NCI-H526 (cell line): ENCODE measurements at places on chromosomes 12 and 14.

- no peak for DNase-seq
Observed at GRCh38 chr12:59452259-59452658, 143.6 kb upstream of the SLC16A7 start.

DNA sequence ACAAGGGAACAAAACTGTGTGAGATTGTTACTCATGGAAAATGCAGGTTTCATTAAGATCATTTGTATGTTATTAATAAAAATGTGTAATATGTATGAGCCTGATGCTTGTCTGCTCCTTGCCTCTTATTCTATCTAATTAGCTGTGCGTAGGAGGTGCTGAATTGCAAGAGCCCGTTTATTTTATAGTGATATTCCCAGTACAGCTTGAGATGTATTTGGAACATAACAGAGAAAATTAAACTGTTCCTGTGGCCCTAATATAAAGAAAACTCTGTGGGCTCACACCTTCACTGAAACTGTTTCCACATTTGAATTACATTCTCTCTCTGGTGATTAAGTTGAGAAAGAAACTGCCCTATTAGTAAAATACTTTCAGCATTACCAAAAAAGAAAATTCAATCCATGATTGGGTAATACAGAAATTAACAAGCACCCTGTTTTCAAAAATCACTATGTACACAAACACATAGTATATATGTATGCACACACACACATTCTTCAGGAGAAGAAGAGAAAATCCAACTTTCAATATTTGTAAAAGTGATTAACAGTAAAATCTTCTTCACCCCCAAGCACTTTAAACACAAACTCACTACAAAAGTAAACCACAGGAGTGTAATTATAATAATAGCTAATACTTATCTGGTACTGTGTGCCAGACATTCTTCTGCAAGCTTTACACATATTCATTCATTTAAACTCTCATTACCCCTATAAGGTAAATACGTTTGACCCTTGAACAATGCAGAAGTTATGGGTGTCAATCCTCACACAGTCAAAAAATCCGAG, 233.2 kb downstream of the PHLDA1 start:
- DNase-seq: no peak

GRCh38 chr12:96241846-96242256, 47.7 kb downstream of the ELK3 start:
- DNase-seq: no peak

DNA sequence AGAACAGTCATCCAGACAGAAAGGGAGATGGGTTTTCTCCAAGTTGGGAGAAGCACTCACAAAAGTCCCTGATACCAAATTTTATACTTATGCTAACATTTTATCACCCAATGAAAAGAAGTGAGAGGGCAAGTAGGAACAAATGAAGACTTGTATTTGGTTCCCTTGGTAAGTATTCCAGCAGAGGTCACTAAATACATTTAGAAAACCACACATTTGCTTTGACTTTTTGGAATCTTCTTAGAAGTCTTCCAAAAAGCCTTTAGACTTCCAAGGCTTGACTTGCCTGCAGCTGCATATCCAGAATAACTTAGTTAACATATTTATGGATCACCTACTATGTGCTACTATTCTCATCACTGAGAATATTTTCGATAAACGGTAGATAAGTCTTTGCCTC, 3.1 kb upstream of the GYS2 start:
- no peak for DNase-seq

DNA sequence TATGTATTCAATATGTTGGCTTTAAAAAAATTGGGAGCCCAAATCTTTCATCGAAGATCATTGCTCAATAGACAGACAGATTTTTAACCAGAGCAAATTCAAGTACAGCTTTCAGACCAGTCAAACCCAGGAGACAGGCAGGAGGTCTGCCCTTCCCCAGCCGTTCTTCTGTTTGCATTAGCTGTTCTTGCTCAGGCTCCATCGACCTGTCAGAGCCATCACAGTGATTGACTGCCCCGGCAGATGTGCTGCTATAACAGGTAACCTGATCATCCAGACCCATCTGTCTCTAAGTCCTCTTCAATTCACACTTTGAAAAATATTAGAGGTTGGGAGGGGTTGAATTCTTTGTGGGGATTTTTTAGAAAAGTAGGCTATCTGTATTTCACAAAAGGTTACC, 453.5 kb downstream of the FOXG1 start:
- DNase-seq: no peak

DNA sequence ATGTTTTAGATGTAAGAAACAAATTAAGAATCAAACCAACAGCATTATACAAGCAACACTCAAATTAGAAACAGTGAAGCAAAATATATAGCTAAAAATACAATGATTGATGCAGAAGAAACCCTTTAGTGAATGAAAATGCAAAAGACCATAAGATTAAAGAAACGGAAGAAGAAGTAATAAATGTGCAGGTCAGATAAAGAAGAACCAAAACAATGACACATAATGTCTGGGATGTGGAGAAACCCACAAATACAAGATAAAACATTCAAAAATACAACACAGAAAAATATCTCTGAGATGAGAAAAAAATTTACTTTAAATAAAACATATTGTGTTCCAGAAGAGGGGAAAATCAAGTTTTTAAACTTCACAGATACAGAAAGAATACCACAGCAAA, 73.4 kb upstream of the AVPR1A start:
- DNase-seq: no peak

DNA sequence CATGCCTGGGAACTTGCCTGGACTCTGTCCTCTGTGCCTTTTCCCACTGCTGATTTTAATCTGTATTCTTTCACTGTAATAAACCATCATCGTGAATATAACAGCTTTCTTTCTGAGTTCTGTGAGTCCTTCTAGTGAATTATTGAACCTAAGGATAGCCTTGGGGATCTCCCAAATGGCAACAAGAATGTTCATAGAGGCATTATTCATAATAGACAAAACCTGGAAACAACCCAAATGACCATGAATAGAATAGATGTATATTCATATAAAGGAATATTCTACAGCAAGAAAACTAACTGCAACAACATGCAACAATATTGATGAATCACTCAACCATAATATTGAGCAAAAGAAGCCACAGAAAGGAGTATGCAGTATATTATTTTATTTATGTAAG, 44.7 kb upstream of the CEP83 start:
- DNase-seq: no peak

DNA sequence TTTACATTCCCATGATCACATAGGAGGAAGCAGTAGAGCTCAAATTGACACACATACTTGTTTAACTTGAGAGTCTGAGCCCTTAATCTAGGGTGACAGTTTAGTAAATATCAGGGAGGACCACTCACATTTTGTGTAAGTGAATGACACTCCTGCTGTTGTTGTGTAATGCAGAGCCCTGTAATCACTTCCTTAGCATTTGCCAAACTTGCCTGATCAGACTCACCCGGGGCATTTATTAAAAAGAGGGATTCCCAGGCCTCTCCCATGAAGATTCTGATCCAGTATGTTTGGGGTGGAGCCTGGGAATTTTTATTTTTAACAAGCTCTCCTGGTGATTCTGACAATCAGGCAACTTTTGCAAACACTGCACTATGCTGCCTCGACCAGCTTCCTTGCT, 119.6 kb downstream of the NUAK1 start:
- no peak for DNase-seq

DNA sequence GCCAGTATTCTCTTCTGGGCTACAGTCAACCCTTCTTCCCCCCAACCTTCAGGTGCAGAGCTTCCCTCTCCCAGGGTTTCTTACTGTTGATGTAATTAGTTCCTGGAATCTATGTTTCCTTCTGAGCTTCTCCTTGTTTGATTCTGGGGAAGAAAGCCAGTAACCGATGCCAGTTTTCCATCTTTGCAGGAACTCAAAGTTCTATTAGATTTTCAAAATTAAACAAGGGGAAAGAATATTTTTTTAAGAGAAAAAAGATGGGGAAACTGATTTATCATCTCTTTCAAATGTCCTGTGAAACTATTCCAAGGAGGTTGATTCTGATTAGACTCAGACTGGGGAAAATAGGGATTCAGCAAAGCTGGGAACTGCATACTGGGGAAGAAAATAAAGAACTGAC, 17.9 kb upstream of the FAM234B start:
- DNase-seq: no peak

DNA sequence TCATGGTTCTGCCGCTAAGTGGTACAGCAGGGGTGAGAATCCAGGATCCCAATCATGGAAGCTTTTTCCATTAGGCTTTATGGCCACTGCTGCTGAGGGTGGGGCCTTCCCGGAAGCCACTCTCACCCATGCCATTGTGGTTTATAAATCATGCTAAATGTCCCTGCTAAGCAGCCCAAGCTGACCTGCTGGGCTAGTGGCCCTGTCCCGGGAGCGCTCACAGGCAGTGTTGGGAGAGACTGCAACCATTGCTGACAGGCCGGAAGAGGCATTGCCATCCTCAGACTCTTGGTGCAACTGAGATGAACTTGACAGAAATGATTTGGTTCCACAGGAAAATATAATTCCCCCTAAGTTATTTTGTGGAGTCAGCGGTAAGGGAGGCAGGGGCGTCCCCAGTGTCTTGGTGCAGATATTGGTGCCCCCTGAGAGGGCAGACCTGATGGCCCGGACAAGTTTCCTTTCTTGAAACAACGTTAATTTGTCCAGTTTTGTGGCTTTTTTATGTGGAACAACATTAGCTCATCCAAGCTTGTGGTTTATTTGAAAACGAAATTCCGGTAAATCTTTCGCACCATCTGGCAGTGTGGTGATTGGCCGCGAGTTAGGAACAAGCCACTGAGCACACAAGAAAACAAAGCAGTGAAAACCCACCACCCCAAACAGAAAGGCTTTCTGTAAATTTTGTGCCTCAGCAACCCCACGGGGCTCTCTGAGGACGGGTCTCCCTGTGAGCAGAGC, 82.3 kb downstream of the SSPN start:
- no peak for DNase-seq

GRCh38 chr12:92908108-92908507, 21.0 kb downstream of the EEA1 start:
- no peak for DNase-seq

DNA sequence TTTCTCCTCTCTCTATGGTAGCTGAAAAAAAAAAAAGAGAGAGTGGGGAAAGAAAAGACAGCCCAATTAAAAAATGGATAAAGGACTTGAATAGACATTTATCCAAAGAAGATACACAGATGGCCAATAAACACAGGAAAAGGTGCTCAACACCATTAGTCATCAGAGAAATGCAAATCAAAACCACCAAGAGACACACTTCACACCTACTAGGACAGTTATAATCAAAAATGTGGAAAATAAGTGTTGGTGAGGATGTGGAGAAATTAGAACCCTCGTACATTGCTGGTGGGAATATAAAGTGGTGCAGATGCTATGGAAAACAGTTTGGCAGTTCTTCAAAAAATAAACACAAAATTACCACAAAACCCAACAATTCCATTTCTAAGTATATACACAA, 172.4 kb upstream of the GRIN2B start:
- DNase-seq: no peak

GRCh38 chr12:23911574-23911973, 37.9 kb downstream of the SOX5 start:
- DNase-seq: no peak

DNA sequence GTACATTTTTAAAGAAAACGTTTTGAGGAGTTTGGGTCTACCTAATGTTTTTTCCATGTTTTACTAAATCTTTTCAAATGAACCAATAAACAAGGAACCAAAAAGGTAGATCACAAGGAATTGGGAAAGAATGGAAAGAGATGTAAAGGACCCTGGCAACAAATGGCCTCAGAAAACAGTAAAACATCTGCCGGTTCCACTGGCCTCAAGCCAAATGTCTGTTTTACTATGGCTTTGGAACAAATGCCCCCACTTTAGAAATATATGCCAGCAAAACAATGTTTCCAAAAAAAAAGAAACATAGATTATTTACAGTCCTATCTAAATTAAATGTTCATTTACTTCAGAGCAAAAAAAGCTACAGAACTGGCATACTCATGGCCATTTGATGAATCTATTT, 3.0 kb downstream of the TRMT5 start:
- DNase-seq: no peak

DNA sequence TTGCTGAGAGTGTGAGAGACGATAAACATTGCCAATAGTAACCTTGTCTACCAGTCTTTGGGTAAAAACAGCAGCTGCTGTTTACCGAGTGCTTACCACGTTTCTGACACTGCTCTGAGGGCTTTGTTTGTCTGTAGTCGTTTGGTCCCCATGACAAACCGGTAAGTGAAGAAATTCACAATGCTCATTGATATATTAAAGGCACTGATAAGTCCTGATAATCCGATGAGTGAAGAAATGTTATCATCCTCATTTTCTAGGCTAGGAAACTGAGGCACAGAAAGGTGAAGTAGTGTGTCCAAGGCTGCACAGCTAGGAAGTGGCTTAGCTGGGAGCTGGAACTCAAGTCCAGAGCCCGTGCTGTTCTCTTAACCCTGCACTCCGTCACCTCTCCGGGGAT, 138.6 kb downstream of the SCARB1 start:
- DNase-seq: no peak

GRCh38 chr14:99755629-99756603, 37.3 kb upstream of the EML1 start:
- DNase-seq: no peak

DNA sequence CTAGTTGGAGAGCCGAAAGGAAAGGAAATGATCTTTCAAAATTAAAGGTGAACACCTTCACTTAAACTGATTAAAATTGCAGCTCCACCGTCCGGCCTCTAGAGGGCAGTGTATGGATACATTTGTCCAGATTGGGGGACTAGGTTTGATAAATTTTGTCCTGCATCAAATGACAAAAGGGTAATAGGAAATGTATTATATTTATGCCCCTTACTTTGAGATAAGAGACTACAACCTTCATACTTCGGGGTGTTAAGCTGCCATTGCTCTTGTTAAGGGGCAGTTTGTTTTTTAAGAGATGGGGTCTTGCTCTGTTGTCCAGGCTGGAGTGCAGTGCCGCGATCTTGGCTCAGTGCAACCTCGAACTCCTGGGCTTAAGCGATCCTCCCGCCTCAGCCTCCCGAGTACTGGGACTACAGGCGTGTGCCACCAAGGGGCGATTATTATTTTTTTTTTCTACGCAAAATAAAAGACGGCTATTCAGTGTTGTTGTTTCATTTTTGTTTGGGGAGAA, 818 bp upstream of the SUOX start:
- DNase-seq: peak; percentile 22

- no peak for DNase-seq
Observed at GRCh38 chr14:26849514-26849913, 251.7 kb upstream of the NOVA1 start.

DNA sequence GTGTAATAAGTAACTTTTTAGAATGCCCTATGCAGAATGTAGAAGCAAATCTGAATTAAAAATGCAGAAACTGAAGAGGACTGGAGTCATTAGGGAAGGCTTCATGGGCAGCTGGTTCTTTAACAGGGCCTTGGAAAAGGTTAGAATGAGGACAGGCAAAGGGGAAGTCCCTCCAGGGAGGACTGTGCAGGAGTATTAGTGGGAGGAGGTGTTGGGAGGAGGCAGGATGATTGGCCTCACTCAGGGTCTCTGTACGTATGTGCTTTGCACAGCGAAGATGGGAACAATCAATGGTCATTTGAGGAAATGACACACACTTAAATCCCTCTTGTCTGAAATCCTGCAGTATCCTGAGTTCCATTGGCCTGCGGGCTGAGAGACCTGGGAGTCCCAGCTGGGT, 119.7 kb downstream of the PTCSC3 start:
- no peak for DNase-seq
